ENCODE measurements at places on chromosomes 11 and 22. TPM values are rescaled to one million over a fixed set of nuclear protein-coding genes. Genes with fewer than 3 reads are reported as not detected.

DNA sequence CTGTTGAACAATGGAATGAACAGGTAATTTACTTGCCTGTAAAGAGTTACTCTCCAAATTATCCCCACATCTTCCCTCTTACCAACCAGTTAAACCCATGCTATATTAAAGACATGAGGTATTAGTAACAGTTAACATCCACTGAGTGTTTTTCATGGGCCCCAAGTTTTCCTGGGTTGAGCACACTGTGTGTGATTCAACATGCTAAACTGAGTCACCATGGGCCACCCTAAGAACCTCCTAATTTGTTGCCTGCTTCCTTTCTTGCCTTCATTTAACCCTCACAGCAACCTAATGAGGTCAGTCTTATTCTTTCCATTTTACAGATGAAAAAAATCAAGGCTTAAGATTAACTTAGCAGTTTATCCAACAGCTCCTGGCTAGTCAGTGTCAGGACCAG, 51.0 kb downstream of the GALNT18 start:
- H3K4me3 ChIP-seq = no peak overlapping the region
- H3K36me3 ChIP-seq = no peaks in the 10 kb centered on the region
- H3K27ac ChIP-seq = no peak overlapping the region
- H3K27me3 ChIP-seq = no peaks in the 10 kb centered on the region

GRCh38 chr11:72793076-72793424, 797 bp downstream of the STARD10 start:
- H3K36me3 ChIP-seq = no peaks in the 10 kb centered on the region
- no peak for DNase-seq
- H3K4me3 ChIP-seq = no peak overlapping the region
- no peaks in the 10 kb centered on the region for H3K4me1 ChIP-seq
- peak overlapping the region; percentile 85 for H3K27ac ChIP-seq
- H3K27me3 ChIP-seq = no peaks in the 10 kb centered on the region

DNA sequence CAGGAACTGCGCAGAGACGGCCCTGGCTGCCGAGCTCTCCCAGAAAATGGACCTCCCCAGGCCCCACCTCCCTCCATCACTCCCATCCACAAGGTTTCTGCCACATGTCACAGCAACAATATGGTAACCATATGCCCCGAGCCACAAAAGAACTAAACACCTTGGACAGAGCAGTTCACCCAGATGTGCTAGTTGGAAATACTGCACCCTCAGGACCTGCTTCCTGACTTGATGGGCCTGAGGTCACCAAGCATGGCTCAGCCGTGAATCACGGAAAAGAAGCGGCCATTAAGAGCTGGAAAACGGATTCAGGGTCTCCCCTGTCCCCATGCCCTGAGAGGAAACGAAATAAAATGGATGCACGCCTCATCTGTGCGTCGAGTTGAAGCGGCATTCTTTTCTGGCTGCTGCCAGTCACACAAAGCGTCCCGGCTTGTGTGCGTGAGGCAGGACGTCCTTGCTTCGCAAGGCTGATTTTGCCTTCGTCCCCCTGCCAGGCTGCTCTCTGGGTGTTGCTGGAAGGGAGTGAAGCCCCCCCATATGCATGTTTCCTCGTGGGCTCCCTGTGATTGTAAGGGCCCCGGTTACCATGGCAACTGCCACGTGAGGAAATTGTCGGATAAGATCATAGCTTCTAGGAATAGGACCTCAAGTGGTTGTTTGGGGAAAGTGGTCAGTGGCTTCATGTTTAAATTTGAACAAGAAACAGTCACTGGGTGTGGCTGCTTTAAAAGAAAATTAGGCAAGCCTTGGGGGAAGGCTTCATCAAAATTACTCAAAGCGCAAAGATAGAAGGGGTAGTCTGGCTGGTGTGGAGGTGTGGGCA, 51.7 kb downstream of the FLI1 start:
- DNase-seq = no peak
- no peak overlapping the region for H3K27ac ChIP-seq
- no peak overlapping the region for H3K4me3 ChIP-seq
- no peaks in the 10 kb centered on the region for H3K4me1 ChIP-seq
- no peaks in the 10 kb centered on the region for H3K36me3 ChIP-seq
- H3K27me3 ChIP-seq = no peaks in the 10 kb centered on the region

SHISAL1 gene
- 0.25 TPM for polyA plus RNA-seq

IGF2 gene
- 1.8 TPM for polyA plus RNA-seq

Measured in aorta (tissue), 5 donors.